Thoracic aorta (tissue), 2 donors: ENCODE measurements at places on chromosomes 3 and 15. TPM values are rescaled to one million over a fixed set of nuclear protein-coding genes. Genes with fewer than 3 reads are reported as not detected.

CHRNA3 gene
- total RNA-seq: not detected

DNA sequence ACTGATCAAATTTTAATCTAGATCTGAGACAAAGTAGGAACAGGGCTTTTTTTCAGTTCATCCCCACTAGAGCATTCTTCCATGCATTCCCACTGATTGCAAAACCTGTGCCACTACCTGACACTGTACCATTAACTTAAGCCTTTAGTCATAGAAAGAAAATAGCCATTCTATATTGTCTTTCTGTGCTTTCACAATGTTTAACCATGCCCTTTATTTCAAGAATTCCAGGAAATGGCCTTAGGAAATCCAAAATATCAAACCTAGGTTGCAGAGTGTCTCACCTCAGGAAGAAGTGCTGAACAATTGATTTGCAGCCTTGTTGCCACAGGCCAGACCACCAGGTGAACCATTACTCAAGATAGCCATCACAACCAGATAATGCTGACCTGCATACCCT lies 56.2 kb upstream of the TGFBR2 start:
- H3K4me3 ChIP-seq: no peak overlapping the region
- no peaks in the 10 kb centered on the region for H3K36me3 ChIP-seq
- H3K4me1 ChIP-seq: no peaks in the 10 kb centered on the region
- no peaks in the 10 kb centered on the region for H3K27me3 ChIP-seq

DNA sequence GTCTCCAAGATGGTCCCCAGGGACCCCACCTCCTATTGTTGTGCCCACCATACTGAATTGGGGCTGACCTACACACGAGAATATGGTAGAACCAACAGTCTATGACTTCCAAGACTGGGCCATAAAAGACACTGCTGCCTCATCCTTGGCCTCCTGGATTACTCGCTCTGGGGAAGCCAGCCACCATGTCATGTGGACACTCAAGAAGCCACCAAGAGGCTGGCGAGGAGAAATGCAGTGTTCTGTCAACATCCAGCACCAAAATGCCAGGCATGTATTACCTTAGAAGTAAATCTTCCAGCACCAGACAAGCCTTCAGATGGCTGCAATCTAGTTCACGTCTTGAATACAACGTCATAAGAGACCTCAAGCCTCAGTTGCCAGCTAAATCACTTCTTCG lies 17.1 kb upstream of the TPM1 start:
- DNase-seq: no peak
- H3K27ac ChIP-seq: no peak overlapping the region
- no peaks in the 10 kb centered on the region for H3K36me3 ChIP-seq
- no peaks in the 10 kb centered on the region for H3K27me3 ChIP-seq

- peaks cover 14% of the 10 kb centered on the region for H3K4me1 ChIP-seq
- no peak for DNase-seq
- no peaks in the 10 kb centered on the region for H3K36me3 ChIP-seq
- H3K4me3 ChIP-seq: no peak overlapping the region
Observed at GRCh38 chr3:113118336-113118735, 93.0 kb upstream of the BOC start.
